ENCODE measurements at places on chromosomes 1 and 21.

DNA sequence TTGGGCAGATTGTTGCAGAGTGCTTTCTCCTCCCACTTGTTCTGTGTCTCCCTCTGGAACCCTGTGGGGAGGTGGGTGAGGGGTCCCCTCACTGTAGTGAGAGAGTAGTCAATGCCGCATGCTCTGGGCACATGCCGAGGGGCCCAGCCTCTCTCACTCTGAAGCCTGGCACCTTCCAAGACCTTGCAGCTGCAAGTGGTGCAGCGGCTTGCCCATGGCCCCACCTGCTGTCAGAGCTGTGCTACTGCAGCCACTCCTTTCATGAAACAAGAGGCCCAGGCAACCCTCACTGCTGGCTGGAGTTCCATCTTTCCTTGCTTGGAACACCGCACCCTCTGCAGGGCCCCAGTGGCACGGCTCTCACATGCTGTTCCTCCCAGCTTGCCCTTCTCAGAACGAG is 58.4 kb upstream of the COL6A1 start:
- peaks cover 2% of the 10 kb centered on the region for H3K27me3 ChIP-seq
- H3K27ac ChIP-seq, result no peak overlapping the region
- H3K4me1 ChIP-seq, result peaks cover 14% of the 10 kb centered on the region
- DNase-seq, result peak; percentile 90

DNA sequence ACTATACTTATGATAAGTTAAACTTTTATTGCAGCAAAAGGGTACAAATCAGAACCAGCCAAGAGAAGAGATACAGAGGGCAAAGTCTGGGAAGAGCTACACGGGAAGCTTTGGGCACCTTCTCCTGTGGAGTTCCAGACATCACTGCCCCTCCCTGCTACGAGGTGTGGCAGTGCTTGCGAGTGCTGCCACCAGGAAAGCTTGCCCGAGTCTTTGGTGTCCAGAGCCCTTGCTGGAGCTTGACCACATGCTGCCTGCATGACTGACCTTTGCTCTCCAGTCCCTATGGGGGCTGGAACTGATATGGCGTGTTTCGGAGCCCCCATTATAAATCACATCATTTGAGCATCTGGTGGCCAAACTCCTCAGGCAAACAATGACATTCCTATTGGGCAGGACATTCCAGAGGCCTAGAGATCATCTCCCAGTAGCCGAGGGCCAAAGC is 23.4 kb downstream of the PLEKHO1 start:
- DNase-seq, result no peak
- no peaks in the 10 kb centered on the region for H3K36me3 ChIP-seq
- no peaks in the 10 kb centered on the region for H3K27me3 ChIP-seq
- H3K27ac ChIP-seq, result no peak overlapping the region
- H3K4me3 ChIP-seq, result no peak overlapping the region

DNA sequence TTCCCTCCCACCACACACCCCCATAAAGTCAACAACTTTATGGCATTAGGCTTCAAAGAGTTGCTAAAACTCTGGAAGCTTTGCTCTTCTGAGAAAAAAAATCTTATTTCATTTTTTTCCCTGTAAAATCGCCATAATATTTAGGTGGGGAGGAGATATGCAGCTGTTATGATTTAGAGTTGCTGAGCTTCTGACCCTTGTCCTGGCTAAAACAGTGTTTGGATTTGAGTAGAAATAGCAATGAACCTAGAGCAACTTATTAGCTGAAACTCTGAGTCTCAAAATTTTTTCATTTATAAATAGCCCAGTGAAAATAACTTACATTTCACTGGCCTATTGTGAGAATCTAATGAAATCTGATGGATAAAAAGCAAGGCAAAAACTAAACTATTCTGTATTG is 482.8 kb upstream of the NFIA start:
- H3K4me1 ChIP-seq, result peaks cover 11% of the 10 kb centered on the region
- H3K4me3 ChIP-seq, result no peak overlapping the region
- H3K36me3 ChIP-seq, result no peaks in the 10 kb centered on the region
- no peak overlapping the region for H3K27ac ChIP-seq

- no peaks in the 10 kb centered on the region for H3K4me1 ChIP-seq
- no peak for DNase-seq
- H3K27me3 ChIP-seq, result no peaks in the 10 kb centered on the region
Measured at GRCh38 chr1:48371598-48371997, 100.4 kb downstream of the SPATA6 start.

- no peak overlapping the region for H3K4me3 ChIP-seq
- peaks cover 30% of the 10 kb centered on the region for H3K27me3 ChIP-seq
- no peak for DNase-seq
- no peaks in the 10 kb centered on the region for H3K4me1 ChIP-seq
- H3K27ac ChIP-seq, result no peak overlapping the region
- H3K36me3 ChIP-seq, result no peaks in the 10 kb centered on the region
Measured at GRCh38 chr1:110502402-110503151, 16.4 kb downstream of the KCNA10 start.

GRCh38 chr1:228077565-228078330 is 4.8 kb upstream of the ARF1 start:
- no peak for DNase-seq
- H3K4me3 ChIP-seq, result no peak overlapping the region
- H3K27me3 ChIP-seq, result no peaks in the 10 kb centered on the region
- no peak overlapping the region for H3K27ac ChIP-seq

DNA sequence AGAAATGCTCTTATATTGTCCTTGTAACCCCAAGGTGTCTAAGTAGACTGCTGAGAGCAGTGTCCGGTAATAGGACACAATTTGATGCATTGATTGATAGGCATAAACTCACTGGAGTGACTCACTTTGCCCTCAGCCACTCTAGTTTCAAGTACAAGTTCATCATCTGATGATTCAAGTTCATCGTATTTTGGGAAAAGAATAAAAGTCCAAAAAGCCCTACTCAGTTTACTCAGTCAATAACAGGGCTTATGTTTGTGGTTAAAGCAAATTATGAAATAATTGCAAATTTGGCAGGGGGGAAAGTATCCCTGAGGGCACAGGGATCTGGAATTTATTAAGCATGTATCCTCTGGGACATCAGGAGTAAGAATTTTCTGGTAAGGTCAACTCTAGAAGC is 7.6 kb upstream of the ATF3 start:
- peaks cover 13% of the 10 kb centered on the region for H3K4me1 ChIP-seq
- peaks cover 71% of the 10 kb centered on the region for H3K27me3 ChIP-seq
- no peak overlapping the region for H3K27ac ChIP-seq
- no peak overlapping the region for H3K4me3 ChIP-seq
- DNase-seq, result no peak

- no peak overlapping the region for H3K4me3 ChIP-seq
- peaks cover 11% of the 10 kb centered on the region for H3K4me1 ChIP-seq
- DNase-seq, result no peak
- H3K36me3 ChIP-seq, result peaks cover 47% of the 10 kb centered on the region
- no peaks in the 10 kb centered on the region for H3K27me3 ChIP-seq
Measured at GRCh38 chr1:91715416-91716000, 170.4 kb downstream of the TGFBR3 start.

DNA sequence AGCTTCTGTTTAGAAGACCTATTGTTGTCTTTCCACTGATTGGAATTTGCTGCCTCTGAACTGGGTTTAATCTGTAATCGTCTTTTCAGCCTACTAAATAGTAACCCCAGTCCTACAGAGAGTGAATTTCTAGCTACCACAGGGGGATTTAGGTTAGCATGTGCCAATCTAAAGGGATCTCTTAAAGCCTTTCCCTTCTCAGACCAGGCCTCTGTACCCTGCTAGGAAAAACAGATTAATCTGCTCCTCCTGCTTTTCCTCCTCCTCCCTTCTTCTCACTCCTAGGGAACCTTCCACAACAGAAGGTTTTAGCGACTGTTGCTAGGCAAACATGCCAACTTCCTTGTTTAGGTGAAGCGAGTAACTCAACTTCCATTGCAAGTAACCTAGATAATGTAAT is 1.3 kb upstream of the RC3H1 start:
- H3K27ac ChIP-seq, result peak overlapping the region; percentile 99
- no peak for DNase-seq
- peak overlapping the region; percentile 95 for H3K4me3 ChIP-seq
- H3K27me3 ChIP-seq, result no peaks in the 10 kb centered on the region
- H3K36me3 ChIP-seq, result peaks cover 3% of the 10 kb centered on the region

DNA sequence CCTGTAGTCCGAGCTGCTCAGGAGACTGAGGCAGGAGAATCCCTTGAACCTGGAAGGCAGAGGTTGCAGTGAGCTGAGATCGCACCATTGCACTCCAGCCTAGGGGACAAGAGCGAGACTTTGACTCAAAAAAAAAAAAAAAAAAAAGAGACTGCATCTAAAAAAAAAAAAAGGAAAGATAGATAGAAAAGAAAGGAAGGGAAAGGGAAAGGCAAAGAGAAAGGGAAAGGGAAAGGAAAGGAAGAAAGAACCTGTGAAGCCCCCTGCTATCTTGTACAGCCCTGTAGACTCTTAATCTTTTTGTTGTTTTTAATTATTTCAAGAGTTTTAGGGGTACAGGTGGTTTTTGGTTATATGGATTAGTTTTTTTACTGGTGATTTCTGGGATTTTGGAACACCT is 46.0 kb upstream of the MUTYH start:
- H3K27ac ChIP-seq, result no peak overlapping the region
- H3K27me3 ChIP-seq, result peaks cover 15% of the 10 kb centered on the region
- no peaks in the 10 kb centered on the region for H3K4me1 ChIP-seq

- H3K36me3 ChIP-seq, result no peaks in the 10 kb centered on the region
- H3K4me1 ChIP-seq, result no peaks in the 10 kb centered on the region
- peaks cover 5% of the 10 kb centered on the region for H3K27me3 ChIP-seq
- no peak overlapping the region for H3K27ac ChIP-seq
- DNase-seq, result no peak
Measured at GRCh38 chr1:110163591-110163990, 13.3 kb downstream of the SLC6A17 start.

GRCh38 chr1:30648408-30649000 is 74.9 kb downstream of the MATN1 start:
- H3K27me3 ChIP-seq, result peaks cover 31% of the 10 kb centered on the region
- H3K4me3 ChIP-seq, result no peak overlapping the region
- no peak for DNase-seq
- no peaks in the 10 kb centered on the region for H3K36me3 ChIP-seq

GRCh38 chr1:28718586-28719331 is 18.0 kb upstream of the YTHDF2 start:
- H3K4me1 ChIP-seq, result peaks cover 11% of the 10 kb centered on the region
- no peaks in the 10 kb centered on the region for H3K27me3 ChIP-seq
- H3K27ac ChIP-seq, result peak overlapping the region; percentile 12
- peaks cover 9% of the 10 kb centered on the region for H3K36me3 ChIP-seq
- no peak for DNase-seq
- H3K4me3 ChIP-seq, result no peak overlapping the region
